KBM-7 (cell line): ENCODE measurements at places on chromosomes 7 and 10.

DNA sequence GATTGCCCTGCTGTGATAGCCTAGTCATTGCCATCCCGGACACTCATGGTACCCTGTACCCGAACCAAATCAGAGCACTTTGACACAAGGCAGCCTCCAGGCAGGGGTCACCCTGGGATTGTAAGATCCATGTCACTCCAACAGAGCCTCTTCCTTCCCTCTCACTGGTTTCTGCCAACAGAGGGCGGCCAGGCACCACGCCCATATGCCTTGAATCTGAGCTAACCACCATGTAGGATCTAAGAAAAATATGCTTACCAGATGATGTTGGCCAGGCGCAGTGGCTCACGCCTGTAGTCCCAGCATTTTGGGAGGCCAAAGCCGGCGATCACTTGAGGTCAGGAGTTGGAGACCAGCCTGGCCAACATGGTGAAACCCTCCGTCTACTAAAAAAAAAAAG, 389.2 kb upstream of the KLF6 start:
- peak; percentile 29 for DNase-seq

GRCh38 chr7:40165216-40165615, 30.4 kb downstream of the SUGCT start:
- DNase-seq, result no peak

DNA sequence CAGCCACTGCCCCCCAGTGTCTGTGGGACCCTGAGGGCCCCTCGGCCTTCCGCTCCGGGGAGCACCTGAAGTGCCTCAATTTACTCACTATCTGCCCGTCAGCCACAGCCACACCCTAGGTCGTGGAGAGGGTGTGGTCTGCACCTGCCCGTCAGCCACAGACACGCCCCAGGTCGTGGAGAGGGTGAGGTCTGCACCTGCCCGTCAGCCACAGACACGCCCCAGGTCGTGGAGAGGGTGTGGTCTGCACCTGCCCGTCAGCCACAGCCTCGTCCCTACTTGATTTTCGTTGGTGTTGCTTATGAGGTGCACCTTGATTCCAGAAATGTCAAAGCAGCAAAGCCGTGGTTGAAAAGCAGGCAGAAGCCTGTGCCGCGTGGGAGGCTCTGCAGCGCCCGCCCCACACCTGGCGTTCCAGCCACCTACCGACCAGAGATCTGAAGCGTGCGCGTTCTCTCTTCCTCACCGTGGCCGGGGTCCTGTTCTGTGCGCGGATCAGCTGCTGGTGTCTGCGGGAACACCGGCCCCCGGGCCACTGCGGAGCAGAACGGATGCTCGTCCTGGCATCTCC, 101.6 kb downstream of the DYNC2I1 start:
- no peak for DNase-seq

GRCh38 chr10:31574577-31574976, 255.6 kb downstream of the ZEB1 start:
- no peak for DNase-seq

DNA sequence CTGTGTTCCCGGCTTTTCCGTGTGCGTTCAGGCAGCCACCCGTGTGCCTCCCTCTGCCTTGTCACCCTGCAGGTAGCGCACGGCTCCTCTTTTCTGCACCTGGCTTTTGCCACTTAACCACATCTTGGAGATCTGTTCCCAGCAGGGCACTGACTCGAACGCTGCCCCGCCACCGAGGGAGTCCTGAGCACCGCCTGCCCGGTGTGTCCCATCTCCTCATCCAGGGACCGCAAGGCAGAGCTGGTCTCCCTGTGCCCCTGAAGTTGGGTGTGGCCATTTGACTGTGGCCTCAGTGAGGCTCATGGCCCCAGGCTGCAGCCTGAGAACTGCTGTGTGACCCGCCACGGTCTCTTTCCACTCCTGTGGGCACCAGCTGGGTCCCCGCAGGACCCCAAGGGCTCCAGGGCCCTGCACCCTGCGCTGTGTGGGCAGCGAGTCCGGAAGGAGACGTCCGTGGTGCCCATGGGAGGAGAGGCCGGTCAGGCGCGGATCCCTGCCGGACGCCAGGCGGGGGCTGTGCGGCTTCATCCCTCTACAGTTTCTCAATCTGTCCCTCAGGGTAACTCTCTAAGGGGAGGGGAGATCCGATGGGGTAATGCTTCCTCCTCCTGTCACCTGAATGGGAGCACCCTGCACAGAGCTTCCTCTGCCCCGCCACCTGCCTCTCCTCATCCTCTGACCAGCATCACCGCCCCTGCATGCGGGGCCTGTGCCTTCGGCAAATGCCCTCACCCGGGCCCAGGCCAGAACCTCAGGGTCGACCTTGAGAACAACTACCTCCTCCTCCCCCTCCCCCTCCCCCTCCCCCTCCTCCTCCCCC, 1.8 kb upstream of the INTS1 start:
- peak; percentile 64 for DNase-seq

DNA sequence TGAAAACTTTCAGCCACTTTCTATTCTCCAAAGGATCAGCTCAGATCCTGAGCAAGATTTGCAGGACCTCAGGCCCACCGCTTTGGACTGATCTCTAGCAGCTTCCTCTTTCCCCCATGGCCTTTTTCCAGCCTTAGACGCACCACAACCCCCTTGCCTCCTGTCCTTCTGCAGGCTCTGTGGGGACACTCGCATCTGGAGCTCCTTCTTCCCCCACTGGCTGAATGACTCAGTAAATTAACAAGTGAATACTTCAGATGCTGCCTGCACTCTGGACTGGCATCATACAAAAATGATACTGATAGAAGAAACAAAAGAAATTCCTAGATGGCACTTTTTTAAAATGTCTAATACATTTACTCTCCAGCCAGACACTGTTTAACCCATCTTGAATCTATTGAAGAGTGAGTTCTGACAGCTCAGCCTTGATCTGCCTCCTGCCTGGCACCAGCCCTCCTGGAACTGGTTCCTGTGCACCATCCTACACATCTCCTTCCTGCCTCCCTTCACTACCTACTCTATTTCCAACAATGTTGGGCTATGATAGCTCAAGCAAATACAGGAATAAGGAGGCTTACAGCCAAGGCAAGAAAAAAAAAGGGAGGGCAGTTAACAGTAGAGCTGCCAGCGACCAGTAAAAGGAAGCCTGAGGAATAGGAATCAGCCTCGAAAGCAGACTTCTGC, 3.3 kb downstream of the FRMPD2 start:
- peak; percentile 25 for DNase-seq

DNA sequence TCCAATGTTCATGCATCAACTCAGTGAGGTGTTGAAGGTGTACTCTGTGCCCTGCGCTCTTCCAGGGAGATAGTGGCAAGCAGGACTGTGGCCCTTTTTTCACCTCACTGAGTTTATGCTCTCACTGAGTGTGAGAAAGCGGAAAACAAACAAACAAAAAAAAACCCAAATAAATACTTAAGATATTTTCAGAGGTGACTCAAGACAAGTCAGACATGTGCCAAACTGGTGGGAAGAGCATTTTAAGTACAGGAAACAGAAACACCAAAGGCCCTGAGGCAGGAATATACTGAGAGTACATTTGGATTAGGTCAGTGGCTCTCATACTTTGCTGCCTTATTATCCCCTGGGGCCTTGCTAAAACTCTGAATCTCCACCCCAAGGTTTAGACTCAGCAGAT, 111.9 kb upstream of the IGFBP3 start:
- DNase-seq, result no peak

GRCh38 chr10:15802375-15802949, 57.8 kb downstream of the MINDY3 start:
- peak; percentile 19 for DNase-seq

- peak; percentile 48 for DNase-seq
Observed at GRCh38 chr7:12130609-12131008, 80.5 kb upstream of the TMEM106B start.

DNA sequence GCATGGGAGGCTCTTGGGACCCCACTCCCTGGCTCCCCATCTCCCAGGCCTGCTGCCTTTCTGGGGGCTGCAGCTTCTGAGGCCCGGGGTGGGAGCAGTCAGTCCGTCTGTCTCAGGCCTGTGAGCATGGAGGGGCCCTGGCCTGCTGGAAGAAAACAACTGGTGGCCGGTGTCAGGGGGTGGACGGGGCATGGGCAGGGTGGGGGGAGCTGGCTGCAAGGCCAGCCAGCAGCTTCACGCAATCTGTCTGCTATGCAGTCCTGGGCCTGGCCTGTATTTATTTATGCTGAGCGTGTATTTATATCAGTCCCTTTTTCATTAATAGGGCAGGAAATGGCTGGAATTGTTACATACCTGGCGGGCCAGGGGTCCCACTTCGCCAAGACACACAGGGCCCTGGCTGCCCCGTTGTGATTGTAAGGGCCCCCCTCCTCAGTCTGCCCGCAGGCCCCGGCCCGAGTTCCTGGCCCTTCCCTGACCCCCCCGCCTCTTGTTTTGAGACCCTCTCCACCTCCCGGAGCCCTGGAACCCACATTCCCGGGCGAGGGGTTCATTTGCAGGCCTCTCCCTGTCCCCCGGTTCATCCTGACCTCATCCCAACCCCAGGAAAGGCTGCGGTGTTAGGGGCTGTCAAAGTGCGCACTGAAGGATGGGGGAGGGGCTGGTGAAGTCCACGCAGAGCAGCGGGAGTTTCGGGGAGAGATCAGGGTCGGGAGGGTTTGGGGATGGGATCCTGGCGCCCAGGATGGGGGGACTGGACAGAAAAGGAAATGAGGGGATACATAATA, 8.2 kb downstream of the TMEM270 start:
- DNase-seq, result no peak

GRCh38 chr10:11483201-11484148, 128.0 kb downstream of the USP6NL start:
- DNase-seq, result peak; percentile 42

DNA sequence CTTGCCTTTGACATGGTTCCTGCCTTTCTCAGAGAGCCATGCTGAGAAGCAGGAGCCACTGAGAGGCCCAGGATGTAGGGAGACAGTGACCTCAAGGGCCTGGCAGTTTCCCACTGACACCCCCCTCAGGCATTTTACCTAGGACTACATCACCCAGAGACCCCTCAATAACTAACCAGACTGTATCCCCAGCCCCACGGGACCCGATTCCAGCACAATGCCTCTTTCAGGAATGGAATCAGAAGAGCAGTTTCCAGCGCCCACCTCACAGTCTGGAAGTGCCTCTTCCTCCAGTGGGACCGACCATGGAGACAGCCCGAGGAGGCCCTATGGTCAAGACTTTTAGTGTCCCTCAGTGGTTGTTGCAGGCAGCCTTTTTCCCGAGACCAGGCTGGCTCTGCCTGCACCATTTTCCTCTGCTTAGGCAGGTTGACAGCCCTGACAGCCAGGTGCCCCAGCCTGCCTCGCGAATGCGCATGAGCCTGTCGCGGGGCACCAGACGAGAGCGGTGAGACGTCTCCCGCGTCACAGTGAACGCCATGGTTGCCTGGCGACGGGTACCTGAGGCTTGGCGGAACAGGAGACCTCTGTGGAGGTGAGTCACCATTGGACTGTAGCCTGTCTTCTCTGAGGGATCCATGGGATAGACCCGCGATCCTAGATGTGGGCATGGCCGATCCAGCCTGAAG, 28.4 kb upstream of the ZNF273 start:
- DNase-seq, result no peak

GRCh38 chr7:70268179-70268578, 669.9 kb downstream of the AUTS2 start:
- DNase-seq, result no peak

GRCh38 chr7:156907656-156908055, 14.7 kb upstream of the LMBR1 start:
- DNase-seq, result no peak

DNA sequence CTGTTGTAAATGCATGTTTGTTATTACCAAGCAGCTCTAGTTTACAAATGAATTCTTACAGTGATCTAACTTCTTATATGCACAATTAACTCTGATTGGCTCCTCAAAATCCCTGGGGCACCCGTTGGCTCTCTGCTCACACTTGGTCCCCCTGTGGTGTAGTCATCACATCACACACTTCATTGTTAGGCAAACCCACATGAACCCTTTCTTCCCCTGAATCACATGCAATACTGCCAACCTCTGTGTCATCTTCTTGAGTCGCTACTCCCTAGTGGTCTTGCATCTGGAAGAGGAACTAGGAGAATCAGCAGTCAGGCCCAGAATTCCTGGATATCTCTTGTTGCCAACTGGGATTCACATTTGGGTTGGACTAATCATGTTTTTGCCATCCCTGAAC, 73.1 kb downstream of the CD36 start:
- no peak for DNase-seq

- no peak for DNase-seq
Observed at GRCh38 chr10:122362621-122363020, 11.9 kb upstream of the PLEKHA1 start.

- no peak for DNase-seq
Observed at GRCh38 chr7:16921151-16921550, 39.4 kb upstream of the AGR3 start.

DNA sequence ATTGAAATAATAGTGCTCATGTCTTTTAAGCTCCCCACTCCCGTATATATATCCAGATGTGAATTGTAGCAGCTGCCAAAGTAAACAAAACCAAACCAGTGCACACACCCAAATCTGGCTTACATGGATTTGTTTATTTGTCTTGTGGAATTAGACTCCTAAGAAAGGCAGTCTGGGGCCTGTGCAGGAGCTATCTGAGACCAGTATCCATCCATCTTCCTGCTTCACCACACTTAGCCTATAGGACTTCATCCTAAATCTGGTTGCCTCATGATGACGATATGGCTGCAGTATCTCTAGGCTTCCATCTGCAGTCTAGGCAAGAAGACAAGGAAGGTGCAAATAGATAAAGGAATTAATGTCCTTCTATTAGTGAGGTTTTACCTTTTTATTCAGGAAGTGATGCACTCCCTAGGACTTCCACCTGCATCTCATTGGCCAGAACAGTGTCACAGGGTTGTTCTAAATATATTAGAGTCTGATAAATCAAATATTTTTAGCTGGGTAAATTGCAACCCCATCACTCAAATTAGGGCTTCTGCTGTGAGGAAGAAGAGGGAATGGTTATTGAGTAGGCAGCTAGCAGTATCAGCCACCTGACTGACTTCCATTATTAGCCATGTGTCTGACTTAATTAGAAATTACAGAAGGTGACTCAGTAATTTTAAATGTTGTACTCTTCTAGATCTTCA, 6.0 kb downstream of the WIPF3 start:
- no peak for DNase-seq

GRCh38 chr7:91083855-91084644, 180.2 kb upstream of the FZD1 start:
- DNase-seq, result no peak

GRCh38 chr10:131238669-131239280, 72.7 kb downstream of the TCERG1L start:
- no peak for DNase-seq

GRCh38 chr10:114492351-114493037, 88.2 kb upstream of the AFAP1L2 start:
- DNase-seq, result no peak

DNA sequence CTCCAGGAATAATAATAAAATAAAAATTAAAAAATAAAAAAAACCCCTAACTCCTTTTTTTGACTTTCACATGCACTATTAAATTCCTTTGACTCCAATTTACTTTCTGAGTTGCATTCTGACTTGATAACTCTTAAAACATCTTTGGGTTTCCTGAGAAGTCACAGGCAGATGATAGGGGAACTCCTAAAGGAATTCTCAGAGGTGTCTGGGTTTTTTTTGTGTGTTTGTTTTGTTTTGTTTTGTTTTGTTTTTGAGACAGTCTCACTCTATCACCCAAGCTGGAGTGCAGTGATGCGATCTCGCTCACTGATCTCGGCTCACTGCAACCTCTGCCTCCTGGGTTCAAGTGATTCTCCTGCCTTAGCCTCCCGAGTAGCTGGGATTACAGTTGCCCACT, 52.7 kb upstream of the APBB1IP start:
- DNase-seq, result no peak

- no peak for DNase-seq
Observed at GRCh38 chr10:81215498-81215897, 659.5 kb upstream of the NRG3 start.

- DNase-seq, result no peak
Observed at GRCh38 chr7:26937939-26938623, 73.7 kb upstream of the SKAP2 start.
